ENCODE measurements at places on chromosomes 1 and 21.

DNA sequence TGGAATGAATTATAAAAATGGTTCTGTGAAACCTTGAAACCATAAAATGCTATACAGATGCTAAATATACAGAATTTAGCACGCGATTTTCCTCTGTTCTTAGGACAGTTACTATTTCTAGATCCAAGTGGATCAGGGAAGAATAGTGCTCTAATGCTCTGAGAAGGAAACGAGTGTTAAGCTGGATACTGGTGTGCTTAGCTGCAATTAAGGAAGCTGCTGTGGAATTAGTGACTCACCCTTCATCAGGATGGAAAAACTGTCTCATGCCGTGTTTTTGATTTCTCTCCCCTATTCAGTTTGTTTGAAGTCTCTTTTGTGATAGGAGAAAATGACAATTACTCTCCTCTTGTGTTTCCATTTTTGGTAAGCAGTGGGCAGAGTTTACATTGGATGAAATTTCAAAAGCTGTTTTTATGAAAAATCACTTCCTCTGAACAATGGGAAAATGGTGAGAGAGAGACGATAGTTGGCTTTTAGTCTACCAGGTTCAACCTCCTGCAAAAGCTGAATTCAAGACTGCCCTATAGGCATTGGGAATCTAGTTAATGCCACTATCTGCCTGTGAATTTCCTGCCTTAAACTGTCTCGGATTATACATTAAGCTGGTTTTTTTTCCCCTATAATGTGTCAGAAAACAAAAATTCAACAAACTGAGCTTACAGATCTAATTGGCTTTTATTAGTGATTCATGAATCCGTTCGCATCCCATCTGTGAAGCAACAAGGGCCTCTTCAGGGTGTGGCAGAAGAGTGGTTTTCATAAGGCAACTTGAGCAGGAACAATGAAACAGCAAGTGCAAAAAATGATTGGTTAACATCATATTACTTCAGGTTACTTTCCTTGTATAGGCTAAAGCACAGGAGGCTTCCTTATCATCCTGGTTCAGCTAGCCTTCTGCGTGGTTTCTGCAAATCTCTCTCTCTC, 179.8 kb downstream of the ST6GALNAC3 start:
- no peak for DNase-seq

- no peak for DNase-seq
Measured at GRCh38 chr1:245991266-245991665, 515.8 kb downstream of the SMYD3 start.

DNA sequence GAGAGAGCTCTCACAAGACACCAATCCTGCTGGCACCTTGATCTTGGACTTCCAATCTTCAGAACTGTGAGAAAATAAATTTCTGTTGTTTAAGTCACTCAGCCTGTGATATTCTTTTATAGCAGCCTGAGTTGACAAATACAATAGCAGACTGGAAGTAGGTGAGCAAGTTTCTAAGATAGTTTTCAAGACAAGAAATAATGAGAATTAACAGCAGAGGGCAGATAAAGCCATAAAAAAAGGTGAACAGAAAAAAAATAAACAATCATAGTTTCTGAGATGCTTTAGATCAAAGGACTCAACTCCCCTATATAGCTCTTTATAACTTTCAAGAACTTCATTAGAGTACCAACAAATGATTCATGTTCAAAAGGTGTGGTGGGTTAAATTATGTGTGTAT, 119.8 kb downstream of the PLPPR5 start:
- DNase-seq = no peak

- DNase-seq = no peak
Measured at GRCh38 chr1:84156210-84156621, 12.1 kb downstream of the PRKACB start.

DNA sequence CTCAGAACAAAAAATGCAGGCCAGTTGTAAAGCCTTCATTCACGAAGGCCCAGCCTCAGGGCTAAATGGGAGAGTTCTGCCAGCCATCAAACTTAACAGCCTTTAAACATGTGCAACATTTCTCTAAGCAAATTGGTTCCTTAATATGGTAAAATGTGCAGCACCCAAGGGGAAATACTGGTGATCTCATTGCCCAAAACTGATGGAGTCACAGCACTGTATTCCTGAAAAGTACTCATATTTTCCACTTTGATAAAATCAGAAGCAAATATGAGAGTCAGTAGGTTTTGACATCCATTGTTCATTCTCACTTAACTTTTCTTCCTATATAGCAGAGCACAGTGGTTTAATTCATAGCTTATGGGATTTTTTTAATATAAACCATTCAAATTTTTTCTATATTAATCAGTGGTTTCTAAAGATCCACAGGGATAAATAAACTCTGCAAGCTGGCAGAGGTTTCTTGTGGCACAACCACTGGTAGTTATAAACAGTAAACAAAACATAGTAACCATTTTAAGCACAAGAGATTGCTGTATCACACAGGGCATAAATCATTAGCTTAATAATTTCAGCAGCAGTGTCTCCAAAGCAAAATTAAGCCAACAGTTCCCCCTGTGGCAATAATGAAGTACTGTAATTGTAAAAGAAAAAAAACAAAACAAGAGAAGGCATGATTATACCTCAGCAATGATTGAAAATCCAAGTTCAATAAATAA, 106.9 kb upstream of the LYPLAL1 start:
- no peak for DNase-seq

DNA sequence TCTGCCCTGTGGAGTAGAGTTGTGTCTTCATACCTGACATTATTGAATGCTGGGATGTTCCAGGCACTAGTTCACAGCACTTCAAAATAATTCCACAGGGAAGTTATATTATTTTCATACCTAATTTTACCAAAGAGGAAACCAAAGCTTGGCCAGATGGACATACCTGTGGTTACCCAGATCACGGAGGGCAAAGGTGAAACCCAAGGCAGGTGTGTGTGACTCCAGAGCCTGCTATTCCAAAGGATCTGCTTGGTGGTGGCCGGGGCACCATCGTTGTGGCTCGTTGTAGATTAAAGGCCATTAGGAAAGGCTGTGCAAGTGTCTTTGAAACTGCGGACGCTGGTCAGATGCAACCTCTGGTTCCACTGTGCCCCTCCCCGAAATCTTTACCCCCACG, 108.6 kb downstream of the ZBTB18 start:
- DNase-seq = no peak

DNA sequence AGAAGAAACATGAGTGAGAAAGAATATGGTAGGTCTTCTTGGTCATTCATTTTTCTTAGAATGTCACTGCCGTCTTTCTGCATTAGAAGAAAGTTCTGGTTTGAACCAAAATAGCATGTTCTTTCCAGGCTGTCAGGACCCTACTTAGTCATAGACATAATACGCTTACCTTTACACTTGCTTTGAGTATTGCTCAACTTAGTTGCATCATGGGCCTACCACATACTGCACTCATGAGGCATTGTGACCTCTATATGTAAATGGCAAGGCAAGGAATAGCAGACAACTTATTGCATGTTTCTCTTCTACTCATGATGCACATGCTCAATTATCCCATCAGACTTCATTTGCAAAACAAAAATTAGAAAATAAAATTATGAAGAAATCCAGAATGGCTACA, 415.0 kb downstream of the HLX start:
- DNase-seq = no peak

DNA sequence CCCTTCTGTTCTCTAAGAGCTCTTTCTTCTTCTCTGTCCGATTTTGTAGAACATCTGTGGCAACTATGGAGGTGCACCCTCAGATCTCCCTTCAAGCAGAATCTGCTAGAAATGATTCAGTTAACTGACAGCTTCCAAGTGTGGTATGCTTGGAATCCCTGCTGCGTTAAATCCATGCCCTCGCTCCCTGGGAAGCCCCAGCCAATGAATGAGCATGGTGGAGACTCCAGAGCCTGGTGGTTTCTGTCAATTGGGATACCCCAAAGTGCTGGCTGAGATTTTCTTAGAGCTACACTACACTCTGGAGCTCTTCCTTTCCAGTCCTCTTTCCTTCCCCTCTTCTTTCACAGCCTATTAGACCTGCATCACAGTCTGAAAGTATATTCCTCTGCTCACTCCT, 116.3 kb upstream of the C1orf21 start:
- no peak for DNase-seq

Data from activated CD8-positive, alpha-beta memory T cell treated with anti-CD3 and anti-CD28 coated beads for 24 hours (primary cell).